Amniotic stem cell (primary cell): ENCODE measurements at places on chromosomes 12 and 14.

- DNase-seq, result no peak
Measured at GRCh38 chr14:79167957-79168356, 997.8 kb downstream of the NRXN3 start.

DNA sequence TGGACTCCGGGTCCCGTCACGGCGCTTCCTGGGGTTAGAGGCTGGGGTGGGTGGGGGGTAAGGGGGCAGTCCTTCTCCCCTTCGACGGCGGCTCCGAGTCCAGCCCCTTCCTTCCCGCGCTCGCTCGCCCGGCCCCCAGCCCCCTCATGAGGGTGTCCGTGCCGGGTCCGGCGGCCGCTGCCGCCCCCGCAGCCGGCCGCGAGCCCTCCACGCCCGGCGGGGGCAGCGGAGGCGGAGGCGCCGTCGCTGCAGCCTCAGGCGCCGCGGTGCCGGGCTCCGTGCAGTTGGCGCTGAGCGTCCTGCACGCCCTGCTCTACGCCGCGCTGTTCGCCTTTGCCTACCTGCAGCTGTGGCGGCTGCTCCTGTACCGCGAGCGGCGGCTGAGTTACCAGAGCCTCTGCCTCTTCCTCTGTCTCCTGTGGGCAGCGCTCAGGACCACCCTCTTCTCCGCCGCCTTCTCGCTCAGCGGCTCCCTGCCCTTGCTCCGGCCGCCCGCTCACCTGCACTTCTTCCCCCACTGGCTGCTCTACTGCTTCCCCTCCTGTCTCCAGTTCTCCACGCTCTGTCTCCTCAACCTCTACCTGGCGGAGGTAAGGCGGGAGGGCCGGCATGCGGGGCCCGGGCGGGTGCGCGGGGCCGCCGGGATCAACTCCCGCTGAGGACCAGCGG is 500 bp downstream of the GPR137C start:
- DNase-seq, result no peak

DNA sequence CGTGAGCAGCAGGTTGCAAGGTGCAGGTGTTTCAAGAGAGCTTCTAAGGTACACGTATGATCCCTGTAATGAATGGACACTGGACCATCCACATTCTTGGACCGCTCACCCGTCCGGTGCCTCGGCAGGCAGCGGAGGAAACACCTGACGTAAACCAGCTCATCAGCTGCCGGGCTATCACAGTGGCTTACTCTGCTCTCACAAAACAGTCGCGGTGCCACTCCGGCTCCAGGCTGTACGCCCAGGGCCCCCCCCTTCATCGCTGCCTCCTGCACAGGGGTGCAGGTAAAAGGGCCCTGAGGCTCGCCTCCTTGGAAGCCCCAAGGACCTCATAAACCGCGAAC is 436 bp downstream of the VPS33A start:
- no peak for DNase-seq

GRCh38 chr12:68403296-68403695 is 71.1 kb upstream of the MDM1 start:
- DNase-seq, result no peak

DNA sequence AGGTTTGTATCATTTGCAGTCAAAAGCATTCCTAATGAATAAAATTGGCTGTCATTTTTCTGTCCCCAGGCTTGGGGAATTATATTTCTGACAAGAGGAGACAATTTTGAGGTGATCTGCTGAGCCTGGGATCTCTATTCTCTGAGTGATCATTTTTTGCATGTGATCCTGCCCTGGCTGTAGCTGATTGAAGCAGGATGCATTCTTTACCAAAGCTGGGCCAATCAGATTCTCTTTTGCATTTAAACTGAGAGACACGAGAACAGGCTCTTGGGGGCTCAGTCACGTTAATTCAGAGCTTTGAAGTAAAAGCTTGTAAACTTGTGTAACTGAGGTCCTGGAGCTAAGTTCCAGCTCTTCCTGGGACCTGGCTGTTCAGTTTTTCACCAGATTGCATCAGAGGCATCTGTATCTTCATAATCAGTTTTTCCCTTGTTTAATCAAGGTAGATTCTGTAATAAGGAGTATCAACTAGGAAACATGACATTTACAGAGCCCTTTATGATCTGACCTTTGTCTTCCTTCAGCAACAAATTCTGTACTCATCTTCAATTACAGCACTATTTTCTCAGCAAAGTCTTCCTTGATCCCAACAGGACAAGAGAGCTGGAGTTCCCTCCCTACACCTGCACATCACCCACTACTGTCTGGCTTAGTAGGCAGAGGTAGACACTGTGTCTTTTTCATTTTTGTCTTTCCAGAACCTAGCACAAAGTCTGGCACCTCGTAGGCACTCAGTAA is 35.0 kb upstream of the MANSC4 start:
- DNase-seq, result no peak

DNA sequence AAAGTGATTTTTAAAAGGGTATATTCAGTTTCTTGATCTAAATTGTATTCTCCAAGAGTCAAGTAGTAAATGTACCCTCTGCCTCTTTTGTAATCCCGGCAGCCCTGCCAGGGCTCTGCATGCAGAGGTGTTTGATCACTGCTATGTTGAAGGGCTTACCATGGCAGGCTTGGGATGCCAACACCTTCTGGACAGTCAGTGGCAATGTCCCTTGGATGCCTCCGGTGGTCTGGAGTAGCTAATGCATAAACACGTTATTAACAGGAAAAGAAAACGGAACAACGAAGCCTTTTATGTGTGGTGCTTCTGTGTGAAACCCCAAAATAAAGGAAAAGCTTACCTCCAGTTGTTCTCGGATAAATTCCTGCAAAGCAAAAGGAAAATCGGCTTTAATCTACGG is 19.9 kb downstream of the EIF2B2 start:
- DNase-seq, result no peak

GRCh38 chr14:44960146-44960545 is 1.6 kb downstream of the KLHL28 start:
- DNase-seq, result no peak

DNA sequence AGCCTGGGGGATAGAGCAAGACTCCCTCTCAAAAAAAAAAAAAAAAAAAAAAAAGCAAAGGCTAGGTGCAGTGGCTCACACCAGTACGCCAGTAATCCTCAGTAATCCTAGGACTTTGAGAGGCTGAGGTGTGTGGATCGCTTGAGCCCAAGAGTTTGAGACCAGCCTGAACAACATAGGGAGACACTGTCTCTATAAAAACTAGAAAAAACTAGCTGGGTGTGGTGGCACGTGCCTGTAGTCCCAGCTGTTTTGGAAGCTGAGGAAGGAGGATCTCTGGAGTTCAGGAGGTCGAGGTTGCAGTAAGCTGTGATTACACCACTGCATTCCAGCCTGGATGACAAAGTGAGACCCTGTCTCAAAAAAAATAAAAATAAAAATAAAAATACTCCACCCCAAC is 8.9 kb upstream of the RBM25 start:
- no peak for DNase-seq

- no peak for DNase-seq
Measured at GRCh38 chr14:106875503-106875902, 1349.1 kb downstream of the TMEM121 start.

- no peak for DNase-seq
Measured at GRCh38 chr14:58792416-58792815, 154.7 kb downstream of the DACT1 start.

- DNase-seq, result no peak
Measured at GRCh38 chr12:108268397-108268796, 70.7 kb downstream of the CMKLR1 start.

DNA sequence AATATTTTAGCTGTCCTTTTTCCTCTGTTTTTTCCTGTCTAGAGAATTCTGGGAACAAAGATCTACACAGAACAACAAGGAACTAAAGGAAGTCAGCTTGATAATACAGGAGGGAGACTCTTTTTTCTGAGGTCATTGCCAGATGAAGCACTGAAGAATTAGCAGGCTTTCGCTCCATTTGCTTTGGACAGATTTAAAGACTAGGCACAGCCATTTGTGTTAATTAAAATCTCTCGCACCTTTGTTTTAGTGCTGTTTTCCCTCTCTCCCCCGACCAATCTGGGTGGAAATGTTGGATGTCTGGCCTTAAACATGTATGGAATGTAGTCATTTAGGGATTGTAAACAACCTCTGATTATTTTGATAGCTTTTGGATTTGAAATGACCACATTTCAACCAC is 9.6 kb upstream of the GPHN start:
- DNase-seq, result no peak

DNA sequence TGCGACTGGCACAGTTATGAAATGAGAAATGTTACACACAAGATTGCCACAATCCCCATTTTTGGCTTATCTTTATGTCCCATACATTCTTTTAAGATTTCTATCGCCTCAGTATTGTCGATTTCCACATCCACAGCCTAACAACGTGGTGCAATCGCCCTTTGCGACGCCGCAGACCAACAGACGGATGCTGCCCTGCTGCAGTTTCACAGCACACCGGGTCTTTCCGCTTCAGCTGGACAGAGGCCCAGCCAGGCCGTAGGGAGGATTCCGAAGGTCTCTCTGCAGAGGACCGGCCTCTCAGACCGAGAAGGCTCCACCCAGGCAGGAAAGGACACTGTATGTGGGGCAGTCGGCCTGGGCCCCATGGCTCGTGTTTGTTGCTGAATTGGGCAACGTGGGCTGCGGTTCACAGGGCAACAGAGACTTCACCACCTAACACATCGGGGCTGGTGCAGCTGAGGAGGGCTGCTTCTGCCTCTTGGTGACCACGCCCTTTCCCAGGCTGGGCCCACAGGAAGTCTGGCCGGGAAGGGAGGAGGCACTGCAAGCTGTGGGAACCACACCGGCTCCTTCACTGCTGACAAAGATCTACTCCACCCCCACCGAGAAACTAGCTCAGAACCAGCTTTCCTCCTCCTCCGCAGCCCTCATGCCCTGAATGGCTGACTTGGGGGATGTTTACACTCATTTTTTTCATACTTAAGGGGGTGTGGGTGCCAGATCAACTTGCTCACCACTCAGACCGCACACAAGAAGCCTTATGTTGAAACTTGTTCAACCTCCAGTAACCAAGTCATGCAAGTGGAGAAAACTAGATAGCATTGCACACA is 32.9 kb upstream of the MDM1 start:
- DNase-seq, result peak; percentile 87

DNA sequence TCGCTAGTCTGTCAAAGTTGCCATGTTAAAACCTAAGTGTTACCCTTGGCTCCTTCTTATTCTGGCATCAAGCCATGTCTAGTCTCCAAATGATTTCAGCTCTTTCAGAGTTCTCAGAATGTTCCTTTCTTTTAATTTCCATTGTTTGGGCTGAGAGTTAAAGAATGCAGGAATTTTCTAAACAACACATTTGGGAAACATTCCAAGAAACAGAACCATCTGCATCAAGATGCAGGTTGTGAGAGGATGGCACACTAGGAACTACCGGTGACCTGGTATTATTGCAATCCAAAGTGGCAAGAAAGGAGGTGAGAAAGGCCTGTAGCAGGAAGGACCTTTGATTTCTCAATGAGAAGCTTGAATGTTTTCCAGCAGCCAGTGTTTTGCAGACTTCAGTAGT is 30.1 kb downstream of the SLC35F4 start:
- no peak for DNase-seq

- no peak for DNase-seq
Measured at GRCh38 chr12:6903722-6904121, 900 bp upstream of the LRRC23 start.

DNA sequence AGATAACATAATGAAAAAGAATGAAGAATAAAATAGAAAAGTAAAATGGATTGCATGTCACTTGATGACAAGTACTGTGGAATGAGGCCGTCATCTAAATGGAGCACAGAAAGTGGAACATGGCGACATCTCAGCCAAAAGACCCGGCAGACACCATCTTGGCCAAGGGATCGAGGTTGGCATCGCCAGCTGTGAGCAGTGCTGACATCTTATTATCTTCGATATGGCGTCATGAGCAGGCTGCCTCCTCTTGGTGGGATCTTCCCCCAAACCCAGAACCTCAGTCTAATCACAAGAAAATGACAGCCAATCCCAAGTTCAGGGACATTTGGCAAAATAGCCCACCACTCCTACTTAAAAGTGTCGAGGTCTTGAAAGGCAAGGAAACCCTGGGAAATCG is 15.1 kb downstream of the SERPINA5 start:
- DNase-seq, result no peak

DNA sequence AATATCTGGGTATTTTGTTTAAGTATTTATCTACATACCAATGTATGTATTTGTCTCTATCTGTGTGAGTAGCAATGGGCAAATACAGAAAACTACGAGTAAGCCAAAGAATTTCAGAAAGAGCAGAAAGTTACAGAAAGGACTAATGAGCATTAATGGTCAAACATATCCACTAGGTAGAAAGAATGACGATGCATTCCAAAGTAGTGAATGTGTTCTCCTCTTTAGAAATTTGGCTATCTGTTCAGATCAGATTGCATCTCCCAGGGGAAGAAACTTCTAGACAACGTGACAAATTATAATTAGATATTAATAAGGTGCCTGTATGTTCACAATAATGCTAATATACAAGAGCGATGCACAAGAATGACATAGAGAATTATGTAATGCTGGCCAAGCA is 194.5 kb upstream of the GZMB start:
- DNase-seq, result no peak

- DNase-seq, result no peak
Measured at GRCh38 chr12:87217491-87217890, 811.7 kb downstream of the C12orf50 start.

- no peak for DNase-seq
Measured at GRCh38 chr14:104222396-104223036, 84.1 kb downstream of the KIF26A start.

DNA sequence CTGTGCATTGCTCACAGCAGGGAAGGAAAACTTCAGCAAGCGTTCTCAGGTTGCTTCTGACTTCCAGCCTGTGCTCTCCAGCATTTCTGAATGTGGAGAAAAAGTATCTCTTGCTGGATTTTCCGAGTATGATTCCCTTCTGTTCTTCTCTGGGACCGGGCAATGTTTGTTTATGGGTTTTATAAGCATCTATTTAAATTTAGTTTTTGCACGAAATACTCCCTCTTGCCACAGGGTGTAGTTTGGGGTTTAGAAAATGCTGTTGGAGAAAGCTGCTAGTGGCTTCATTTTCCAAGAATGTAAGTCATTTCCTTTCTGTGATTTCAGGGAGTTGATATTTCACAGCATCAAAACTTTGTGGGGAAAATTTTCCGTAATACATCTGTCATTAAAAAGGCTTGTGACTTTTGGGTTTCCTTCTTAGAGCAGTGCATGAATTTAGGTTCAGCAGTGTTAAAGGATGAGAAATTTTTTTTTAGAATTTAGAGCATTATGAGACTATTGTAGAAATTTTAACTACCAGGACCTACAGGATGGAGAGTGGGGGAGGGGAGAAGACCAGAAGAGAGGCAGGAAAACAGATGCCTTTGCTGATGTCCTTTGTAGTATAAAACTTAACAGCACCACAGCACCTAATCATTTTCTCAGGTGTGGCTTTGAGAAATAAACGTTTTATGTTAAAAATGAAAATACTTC is 1.5 kb downstream of the FRMD6 start:
- DNase-seq, result peak; percentile 39

GRCh38 chr14:53701108-53701875 is 255.3 kb downstream of the BMP4 start:
- DNase-seq, result no peak
